ENCODE measurements at places on chromosomes 6 and 20. TPM values are rescaled to one million over a fixed set of nuclear protein-coding genes. Genes with fewer than 3 reads are reported as not detected.

- no peak for DNase-seq
Observed at GRCh38 chr6:3426091-3426926, 30.5 kb downstream of the SLC22A23 start.

DNA sequence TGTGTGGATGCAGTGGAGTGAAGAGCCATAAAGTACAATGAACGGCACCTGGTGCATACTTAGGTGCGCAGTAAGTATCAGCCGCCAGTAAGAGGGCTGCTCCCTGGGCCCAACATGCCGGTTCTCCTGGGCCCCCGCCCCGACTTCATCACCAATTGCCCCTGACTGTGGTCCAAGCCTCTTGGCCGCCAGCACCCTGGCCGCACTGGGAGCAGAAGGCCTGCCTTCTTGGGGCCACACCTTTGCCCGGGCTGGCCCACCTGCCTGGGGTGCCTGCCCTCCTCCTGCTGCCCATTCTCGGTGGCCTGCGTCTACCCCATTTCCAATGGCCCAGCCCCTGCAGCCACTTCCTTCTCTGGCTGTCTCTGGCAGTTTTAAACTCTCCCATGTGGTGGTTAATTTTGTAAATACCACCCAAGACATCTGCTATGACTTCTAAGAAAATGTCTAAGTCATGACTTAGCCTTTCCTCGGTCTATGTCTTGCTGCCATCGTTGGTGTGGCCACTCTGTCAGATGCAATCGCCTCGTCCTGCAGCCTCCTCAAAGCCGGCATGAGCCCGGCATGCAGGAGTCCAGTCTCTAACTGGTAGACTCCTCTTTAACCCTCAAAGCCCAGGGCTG lies 36.8 kb downstream of the PMEPA1 start:
- no peak for DNase-seq

- no peak for DNase-seq
Observed at GRCh38 chr20:23596579-23597250, 9.0 kb downstream of the CST9 start.

GRCh38 chr6:140274548-140274947 lies 900.1 kb upstream of the CITED2 start:
- no peak for DNase-seq

GRCh38 chr6:106572436-106572835 lies 56.9 kb downstream of the RTN4IP1 start:
- DNase-seq: no peak

Gene NHLRC1
- total RNA-seq: 2.4 TPM

Gene LY6G6F
- not detected for total RNA-seq

Gene SLC35B2
- 29.4 TPM for total RNA-seq

All from urinary bladder (tissue), 4 donors.